ENCODE measurements at places on chromosomes 6 and 20.

GRCh38 chr6:33272275-33273128 is 627 bp downstream of the RPS18 start:
- DNase-seq, result no peak

DNA sequence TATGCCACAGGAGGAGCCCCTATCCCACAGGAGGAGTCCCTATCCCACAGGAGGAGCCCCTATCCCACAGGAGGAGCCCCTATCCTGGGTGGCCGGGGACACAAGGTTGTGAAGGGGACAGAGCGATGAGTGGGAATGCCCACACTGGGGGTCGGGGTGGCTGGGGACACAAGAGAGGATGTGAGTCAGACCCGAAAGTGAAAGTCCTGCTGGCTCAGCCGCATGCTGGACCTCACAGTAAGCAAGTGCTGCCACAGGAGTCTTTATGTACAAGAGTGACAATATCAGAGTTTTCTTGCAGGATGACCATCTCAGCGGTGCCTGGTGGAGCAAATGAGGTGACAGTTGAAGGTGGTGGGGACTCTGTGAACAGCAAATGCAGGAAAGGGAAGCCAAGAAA is 93.7 kb downstream of the PSMB1 start:
- peak; percentile 2 for DNase-seq

GRCh38 chr6:100300221-100300736 is 164.4 kb downstream of the SIM1 start:
- DNase-seq, result peak; percentile 84

GRCh38 chr6:113530769-113531168 is 326.4 kb upstream of the MARCKS start:
- peak; percentile 22 for DNase-seq

GRCh38 chr6:32865724-32866443 is 11.9 kb downstream of the PSMB9 start:
- no peak for DNase-seq

DNA sequence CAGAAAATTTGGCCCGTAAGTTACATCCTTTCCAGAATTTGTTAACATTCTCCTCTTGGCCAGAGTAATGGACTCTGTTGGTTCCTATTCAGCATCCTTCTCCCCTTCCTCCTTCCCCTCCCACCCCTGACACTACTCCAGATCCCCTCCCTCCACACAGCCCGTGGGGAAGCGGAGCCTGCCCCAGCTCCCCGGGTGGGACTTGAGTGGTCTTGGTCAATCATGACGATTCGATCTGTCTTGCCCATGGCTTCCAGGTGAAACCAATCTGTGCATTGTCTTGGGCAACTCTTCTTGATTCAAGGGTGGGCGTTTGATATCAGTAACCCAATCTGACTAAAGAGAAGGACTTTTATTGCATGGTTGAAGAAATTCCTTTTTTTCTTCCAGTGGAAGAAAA is 143.9 kb downstream of the ANKRD60 start:
- no peak for DNase-seq
